Activated CD8-positive, alpha-beta memory T cell treated with anti-CD3 and anti-CD28 coated beads for 1 hour (primary cell): ENCODE measurements at places on chromosomes 2 and 18.

GRCh38 chr2:45315861-45316260 is 295.2 kb downstream of the SRBD1 start:
- no peak for DNase-seq

DNA sequence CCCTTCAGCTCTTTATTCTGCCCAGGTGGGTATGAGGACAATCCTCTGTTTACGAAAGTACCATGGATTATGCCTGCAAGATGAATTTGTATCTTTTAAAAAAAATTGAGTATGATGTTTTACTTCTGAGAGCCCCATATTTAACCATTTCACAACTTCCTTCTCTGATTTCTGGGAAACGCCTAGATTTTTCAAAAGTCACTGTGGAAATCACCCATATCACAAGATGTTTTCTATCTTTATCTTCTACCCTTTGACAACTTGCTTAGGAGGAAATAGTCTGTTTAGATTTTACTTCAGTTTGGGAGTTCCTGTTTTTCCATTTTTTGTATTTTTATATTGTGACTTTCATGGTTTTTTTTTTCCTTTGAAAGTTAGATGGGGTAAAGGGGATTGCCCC is 53.0 kb downstream of the ICOS start:
- DNase-seq = no peak

DNA sequence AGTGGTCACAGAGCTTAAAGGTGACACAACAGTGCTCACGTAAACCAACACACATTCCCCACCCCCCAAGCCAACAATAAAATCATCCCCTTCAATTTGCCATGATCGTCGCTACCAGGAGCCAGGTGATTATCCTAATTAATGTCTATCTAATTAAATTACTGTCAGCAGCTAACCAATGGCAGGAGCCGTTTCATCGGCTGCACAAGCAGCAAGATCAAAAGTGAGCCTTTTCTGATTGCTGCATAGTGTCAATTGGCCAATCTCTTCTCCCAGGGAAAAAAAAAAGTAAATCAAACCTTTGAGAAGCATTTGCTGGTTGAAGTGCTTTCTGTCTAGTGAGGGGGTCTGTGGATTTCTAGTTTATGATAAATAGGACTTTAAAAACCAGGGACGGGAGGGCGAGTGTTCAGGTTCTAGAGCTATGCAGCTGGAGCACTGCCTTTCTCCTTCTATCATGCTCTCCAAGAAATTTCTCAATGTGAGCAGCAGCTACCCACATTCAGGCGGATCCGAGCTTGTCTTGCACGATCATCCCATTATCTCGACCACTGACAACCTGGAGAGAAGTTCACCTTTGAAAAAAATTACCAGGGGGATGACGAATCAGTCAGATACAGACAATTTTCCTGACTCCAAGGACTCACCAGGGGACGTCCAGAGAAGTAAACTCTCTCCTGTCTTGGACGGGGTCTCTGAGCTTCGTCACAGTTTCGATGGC is at the start of gene TBR1:
Gene TBR1, plus strand, starts transcription at position 311 of the 721 bp plus-strand sequence. Its CDS starts 114 bp downstream, at position 425.
- no peak for DNase-seq

DNA sequence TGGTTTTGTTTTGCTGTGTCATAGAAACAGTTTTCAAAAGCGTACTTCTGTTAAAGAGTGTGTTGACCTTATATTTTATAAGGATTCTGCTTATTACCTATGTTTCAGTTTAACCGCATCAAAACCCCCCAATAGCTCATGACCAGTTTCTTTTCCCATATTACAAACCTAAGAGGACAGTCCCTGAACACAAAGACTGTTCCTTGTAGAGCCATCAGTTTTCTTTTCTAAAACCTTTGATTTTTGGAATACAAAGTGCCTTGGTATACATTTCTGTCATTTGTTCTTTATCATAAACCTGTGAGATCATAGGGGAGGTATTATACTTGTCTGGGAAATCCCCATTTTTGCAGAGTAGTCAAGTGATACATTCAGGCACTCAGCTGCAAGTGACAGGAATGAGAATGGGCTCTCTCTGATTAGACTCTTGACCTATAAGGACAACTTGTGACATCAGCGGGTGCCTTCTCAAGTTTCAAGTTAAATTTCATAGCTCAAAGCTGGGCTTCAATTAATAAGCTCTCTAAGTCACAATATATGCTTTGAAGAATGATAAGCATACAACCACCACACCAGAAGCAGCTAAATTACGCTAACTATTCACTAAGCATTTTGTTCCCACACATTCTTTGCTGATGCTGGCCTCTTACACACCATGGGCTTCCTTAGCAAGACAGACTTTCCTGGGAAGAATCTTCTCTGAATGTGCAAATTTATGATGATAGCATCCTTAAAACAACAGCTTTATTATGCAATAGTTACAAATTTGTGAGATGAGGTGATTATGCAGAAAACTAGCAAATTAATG is 97.5 kb upstream of the CD302 start:
- DNase-seq = no peak

- no peak for DNase-seq
Measured at GRCh38 chr2:160334028-160334741, 134.1 kb upstream of the ITGB6 start.

- DNase-seq = no peak
Measured at GRCh38 chr2:144619760-144620159, 99.8 kb upstream of the ZEB2 start.

GRCh38 chr2:164073101-164074074 is 337.6 kb upstream of the FIGN start:
- DNase-seq = no peak

GRCh38 chr2:60355849-60356261 is 197.6 kb downstream of the BCL11A start:
- no peak for DNase-seq

GRCh38 chr2:140154271-140154670 is 1374.1 kb upstream of the NXPH2 start:
- no peak for DNase-seq

GRCh38 chr2:232928551-232929302 is 58.7 kb downstream of the SNORC start:
- DNase-seq = no peak

DNA sequence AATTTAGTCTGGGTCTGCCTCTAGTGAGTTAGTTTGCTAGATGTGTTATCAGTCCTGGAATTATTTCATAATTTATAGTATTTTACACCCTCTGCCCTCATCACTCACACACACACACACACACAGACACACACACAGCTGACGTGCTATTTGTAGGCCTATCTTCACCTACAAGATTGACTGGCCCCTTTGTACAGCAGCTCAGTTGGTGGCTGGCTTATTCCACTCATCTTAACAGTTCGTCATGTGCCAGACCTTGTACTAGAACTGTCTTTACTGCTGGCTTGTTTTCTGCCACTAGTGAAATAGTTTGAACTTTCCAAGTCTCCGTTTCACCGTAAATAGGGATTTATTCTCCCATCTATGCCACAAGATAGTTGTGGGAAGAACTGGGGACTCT is 21.3 kb downstream of the CENPO start:
- no peak for DNase-seq

- no peak for DNase-seq
Measured at GRCh38 chr2:187107001-187107400, 258.0 kb upstream of the ZSWIM2 start.

DNA sequence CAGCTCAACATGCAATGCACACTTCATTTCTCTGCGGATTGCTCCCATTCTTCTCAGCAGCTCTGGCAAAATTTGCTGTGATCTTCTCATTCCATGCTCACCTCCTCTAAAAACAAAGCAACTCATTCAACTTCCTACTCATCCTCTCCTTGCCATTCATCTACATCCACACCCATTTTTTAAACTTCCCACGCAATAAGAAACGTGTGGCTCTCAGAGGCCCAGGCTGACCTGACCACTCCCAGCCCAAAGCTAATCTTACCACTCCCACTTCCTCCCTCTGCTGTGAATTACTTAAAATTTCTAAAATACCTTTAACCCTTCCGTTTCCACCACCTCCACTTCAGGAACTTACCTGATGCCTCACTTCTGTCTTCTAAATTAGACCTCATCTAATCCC is 15.2 kb downstream of the ABCB11 start:
- DNase-seq = no peak

DNA sequence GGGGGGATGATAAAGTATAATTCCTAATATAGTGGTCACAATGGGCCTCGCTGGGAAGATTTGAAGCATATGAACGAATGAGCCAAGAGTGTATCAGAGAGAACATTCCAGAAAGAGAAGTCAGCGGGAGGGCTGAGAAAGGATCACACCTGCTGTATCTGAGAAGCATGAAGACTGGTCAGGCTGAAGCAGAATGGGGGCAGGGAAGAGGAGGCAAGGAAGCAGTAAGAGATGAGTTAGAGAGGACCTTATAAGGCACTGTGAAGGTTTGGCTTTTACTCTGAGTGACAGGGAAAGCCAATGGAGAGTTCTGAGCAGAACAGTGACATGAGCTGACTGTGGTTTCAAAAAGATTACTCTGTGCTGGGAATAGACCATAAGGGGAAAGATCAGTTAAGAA is 73.5 kb downstream of the CHN1 start:
- no peak for DNase-seq

DNA sequence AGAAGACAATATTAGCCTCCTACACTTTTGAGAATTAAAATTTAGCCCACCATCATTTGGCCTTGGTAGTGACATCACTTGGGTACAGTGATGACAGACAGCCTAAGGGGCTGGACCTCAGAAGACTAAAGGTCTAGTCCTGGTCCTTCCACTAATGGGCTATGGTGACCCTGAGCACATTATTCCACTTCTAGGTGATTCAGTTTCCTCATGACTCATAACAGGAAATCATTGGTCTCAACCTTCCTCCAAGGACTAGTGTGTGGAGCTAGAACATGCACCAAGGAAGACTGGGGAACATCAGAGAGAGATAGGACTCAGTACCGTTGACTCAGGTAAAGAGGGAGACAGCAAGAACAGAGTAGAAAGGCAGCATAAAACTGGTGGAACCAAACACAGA is 64.0 kb downstream of the TFCP2L1 start:
- no peak for DNase-seq

DNA sequence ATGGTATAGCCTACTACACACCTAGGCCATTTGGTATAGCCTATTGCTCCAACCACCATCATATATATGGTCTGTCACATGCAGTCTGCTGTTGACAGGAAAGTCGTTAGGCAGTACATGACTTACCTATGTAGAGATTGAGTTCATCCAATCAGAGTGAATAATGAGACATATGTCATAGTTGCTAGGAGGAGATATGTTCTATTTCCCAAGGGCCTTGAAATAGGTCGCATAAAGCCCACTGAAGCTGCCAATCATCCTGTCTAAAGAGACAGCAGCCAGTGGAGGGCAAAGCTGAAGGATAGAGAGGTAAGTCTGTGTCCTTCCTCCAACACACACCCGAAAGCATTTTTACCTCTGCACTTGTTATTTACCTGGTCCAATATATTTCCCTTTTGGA is 263.4 kb downstream of the PTPRM start:
- DNase-seq = no peak

GRCh38 chr18:37403100-37403781 is 162.4 kb downstream of the CELF4 start:
- no peak for DNase-seq

- DNase-seq = no peak
Measured at GRCh38 chr2:73837847-73838585, 9.3 kb downstream of the STAMBP start.

- no peak for DNase-seq
Measured at GRCh38 chr18:62023536-62023935, 130.7 kb upstream of the RNF152 start.

DNA sequence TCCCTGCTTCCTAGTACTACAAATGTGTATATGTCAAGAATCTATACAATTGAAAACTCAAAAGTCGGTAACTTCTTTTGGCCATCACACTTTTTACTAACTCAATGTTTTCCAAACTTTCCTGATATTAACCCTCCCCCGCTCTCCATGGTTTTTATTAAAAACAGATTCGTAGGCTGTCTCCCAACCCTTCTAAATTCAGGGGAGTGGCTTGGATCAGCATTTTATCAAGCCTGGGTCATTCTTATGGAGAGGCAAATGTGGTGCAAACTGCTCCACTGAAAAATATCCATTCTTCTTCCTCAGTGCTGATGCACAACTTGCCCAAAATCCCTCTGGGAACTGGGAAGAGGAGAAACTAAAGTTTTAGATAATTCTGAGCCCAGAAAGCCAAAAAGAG is 134.2 kb downstream of the RIF1 start:
- no peak for DNase-seq

DNA sequence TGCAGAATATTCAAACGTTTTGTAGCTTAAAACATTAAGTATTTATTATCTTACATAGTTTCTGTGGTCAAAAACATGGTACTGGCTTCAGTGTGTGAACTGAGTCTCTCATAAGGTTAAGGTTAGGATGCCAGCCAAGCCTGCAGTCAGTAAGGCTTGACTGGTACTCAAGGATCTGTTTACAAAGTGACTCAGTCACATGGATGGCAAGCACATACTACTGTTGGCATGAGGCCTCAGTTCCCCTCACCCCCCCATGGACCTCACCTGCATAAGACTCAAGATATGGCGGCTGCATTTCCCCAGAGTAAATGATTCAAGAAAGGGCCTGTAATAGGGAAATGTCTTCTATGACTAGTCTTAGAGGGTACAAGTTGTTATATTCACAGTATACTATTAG is 1167.5 kb downstream of the DPP10 start:
- DNase-seq = no peak

GRCh38 chr2:28096421-28096820 is 205.9 kb downstream of the BABAM2 start:
- no peak for DNase-seq

DNA sequence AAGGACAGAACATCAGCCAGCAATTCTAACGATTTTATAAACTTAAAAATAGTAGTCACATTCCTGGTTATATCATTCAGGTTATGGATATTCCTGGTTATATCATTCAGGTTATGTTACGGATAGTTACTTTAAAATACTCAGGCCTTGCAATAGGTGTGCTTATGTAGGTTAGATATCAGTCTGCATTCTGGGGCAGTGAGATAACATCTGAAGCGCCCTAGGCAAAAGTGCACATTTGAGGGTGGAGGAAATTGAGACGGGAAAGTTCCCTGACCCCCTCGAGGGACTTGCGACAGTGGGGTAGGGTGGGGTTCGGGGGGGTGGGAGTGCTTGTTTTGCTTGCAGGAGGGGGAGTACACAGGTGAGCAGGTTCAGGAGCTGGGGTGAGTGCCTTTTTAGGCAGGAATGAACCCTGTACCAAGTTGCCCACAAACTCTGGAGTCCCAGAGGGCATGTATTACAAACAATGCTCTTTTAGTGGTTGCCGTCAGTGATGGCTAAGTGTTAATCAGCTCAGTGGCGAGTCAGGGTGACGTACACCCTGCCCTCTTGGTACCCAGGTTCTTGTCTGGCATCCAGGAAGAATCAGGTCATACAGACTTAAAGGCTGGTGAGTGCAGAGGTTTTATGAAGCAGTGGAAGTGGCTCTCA is 31.8 kb downstream of the CREG2 start:
- no peak for DNase-seq
